ENCODE measurements at places on chromosomes 6 and 20. TPM values are rescaled to one million over a fixed set of nuclear protein-coding genes. Genes with fewer than 3 reads are reported as not detected.

The LY6G6C gene
- total RNA-seq, result 0.23 TPM

The GNAS-AS1 gene
- total RNA-seq, result not detected

The MOG gene
- total RNA-seq, result not detected

The MACROD2 gene
- total RNA-seq, result 1.2 TPM

The PPIL4 gene
- 19.9 TPM for total RNA-seq

The MAN1A1 gene
- 3.2 TPM for total RNA-seq

The NFYA gene
- total RNA-seq, result 34.7 TPM

The SLC17A4 gene
- not detected for total RNA-seq

The DEFB128 gene
- not detected for total RNA-seq

The SLC32A1 gene
- not detected for total RNA-seq

The MRPS10 gene
- 67.6 TPM for total RNA-seq

The WFDC5 gene
- not detected for total RNA-seq

The HS3ST5 gene
- total RNA-seq, result 0.05 TPM

The PBOV1 gene
- not detected for total RNA-seq

The BPI gene
- total RNA-seq, result not detected

The IDH3B gene
- total RNA-seq, result 135 TPM

The NRN1 gene
- 0.18 TPM for total RNA-seq

The HUS1B gene
- 0.74 TPM for total RNA-seq

The TMEM200A gene
- total RNA-seq, result 0.10 TPM

The BHLHE23 gene
- not detected for total RNA-seq

The SPAG4 gene
- total RNA-seq, result 17.6 TPM

The OR2B6 gene
- 0.26 TPM for total RNA-seq

The CD24 gene
- total RNA-seq, result 57.4 TPM

The PRDM1 gene
- total RNA-seq, result 2.6 TPM

The NKX2-2 gene
- total RNA-seq, result not detected

The SLC29A1 gene
- 263 TPM for total RNA-seq

The GJA1 gene
- total RNA-seq, result 3.8 TPM

The LAMA4 gene
- 11.9 TPM for total RNA-seq

The ZC2HC1B gene
- total RNA-seq, result not detected

The TRAPPC3L gene
- total RNA-seq, result not detected

The TSBP1 gene
- not detected for total RNA-seq

The MAP1LC3A gene
- total RNA-seq, result 25.1 TPM

The CNKSR3 gene
- total RNA-seq, result 18.2 TPM

The UTRN gene
- total RNA-seq, result 122 TPM

The HEY2 gene
- not detected for total RNA-seq

The AKAP12 gene
- 267 TPM for total RNA-seq

The DOK5 gene
- total RNA-seq, result 0.18 TPM

The CLIC5 gene
- total RNA-seq, result 0.05 TPM

The CTAGE9 gene
- 0.15 TPM for total RNA-seq

The KIAA1586 gene
- 21.2 TPM for total RNA-seq

The MYH7B gene
- total RNA-seq, result 0.59 TPM

The MAP7 gene
- 1.8 TPM for total RNA-seq

The ERMARD gene
- 38.5 TPM for total RNA-seq

The CLVS2 gene
- total RNA-seq, result 1.1 TPM

The CST8 gene
- total RNA-seq, result not detected
